ENCODE measurements at places on chromosomes 11 and 22.

DNA sequence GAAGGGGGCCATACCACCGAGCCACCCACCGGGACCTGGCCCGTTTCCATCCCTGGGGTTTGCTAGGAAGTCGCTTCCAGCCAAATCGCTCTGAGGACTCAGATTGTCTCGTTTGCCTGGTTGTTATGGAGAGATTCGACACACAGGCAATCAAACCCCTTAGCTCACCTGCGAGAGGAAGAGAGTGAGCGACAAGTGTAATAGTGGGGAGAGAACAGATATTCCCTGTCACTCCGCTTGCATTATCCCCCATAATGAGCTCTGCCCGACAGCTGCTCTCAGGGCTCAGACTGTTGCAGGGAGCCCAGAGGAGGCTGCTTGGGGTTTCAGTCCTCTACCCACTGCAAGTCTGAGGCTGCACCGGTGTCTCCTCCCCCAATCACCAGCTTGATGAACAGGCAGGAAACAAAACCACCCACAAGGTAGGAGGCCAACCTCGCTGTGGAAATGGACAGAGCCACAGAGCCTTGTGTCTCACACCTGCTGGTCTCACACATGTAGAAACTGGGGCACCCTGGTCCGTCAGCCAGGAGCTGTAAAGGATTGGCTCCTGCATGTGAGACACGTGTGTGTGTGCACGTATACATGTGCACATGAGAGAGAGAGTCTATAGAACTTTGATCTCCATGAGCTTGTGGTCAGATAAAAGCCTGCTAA lies 351.1 kb downstream of the BUD13 start:
- no peak for DNase-seq

DNA sequence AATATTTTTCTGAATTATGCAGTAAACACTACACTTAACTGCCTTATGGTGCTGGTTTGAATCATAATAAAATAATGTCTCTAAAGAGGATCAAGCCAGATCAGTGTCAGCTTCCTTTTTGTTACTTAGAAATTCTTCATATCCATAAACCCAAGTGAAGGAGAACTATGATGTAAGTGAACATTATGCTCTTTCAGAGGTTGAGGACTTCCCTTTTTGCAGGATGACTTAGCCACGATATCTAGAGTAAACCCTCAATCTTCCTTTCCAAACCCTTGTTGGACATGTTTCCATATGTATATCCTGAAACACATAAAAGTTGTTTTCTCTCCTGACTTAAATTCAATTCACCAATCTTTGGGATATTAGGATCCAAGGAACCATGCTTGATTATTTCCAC lies 19.1 kb downstream of the OR8D1 start:
- no peak for DNase-seq

DNA sequence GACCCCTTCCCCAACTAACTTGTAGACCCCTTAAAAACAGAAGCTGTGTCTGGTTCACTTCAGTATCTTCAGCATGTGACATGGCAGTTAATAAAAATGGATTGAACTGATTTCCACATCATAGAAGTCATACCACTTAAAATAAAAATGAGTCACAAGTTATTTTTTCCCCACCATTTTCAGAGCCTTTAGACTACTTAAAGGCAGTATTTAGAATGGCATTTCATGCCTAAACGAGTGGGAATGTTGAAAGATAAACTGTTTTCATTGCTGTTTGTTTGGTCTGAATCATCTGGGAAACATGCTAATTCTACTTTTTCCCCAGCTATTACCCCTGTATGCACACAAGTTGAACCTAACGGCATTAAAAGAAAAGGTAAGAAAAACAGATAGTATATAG lies 324.0 kb downstream of the RAB38 start:
- no peak for DNase-seq

DNA sequence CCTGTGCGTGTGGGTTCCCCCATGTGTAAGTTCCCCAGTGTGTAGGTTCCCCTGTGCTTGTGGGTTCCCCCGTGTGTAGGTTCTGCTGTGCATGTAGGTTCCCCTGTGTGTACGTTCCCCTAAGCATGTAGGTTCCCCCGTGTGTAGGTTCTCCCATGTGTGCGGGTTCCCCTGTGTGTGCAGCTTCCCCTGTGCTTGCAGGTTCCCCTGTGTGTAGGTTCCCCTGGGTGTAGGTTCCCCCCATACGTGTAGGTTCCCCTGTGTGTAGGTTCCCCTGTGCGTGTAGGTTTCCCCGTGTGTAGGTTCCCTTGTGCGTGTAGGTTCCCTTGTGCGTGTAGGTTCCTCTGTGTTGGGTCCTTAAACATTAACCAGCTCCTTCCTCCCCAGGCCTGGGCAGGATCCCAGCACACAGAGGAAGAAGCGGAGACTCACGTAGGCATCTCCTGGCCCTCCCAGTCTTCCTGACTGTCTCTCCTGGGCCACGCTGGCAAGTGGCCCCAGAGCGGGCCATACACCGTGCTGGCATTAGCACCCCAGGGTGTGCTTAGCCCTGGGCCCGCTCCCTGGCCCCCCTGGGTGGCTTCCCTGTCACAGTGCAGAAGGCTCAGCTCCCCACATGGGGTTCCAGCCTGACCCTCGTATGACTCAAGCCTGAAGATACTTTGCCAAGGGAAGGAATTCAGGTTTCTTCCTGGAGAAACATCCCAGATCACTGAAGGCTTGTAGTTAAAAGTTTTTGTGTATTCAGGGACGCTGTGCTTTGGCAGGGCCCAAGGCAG lies 2.8 kb upstream of the GRAMD4 start:
- no peak for DNase-seq

- DNase-seq: no peak
These were observed 2.1 kb downstream of the HBD start for GRCh38 chr11:5232176-5232575.

- peak; percentile 97 for DNase-seq
These were observed 697 bp downstream of the TPBGL start for GRCh38 chr11:75241036-75241905.

DNA sequence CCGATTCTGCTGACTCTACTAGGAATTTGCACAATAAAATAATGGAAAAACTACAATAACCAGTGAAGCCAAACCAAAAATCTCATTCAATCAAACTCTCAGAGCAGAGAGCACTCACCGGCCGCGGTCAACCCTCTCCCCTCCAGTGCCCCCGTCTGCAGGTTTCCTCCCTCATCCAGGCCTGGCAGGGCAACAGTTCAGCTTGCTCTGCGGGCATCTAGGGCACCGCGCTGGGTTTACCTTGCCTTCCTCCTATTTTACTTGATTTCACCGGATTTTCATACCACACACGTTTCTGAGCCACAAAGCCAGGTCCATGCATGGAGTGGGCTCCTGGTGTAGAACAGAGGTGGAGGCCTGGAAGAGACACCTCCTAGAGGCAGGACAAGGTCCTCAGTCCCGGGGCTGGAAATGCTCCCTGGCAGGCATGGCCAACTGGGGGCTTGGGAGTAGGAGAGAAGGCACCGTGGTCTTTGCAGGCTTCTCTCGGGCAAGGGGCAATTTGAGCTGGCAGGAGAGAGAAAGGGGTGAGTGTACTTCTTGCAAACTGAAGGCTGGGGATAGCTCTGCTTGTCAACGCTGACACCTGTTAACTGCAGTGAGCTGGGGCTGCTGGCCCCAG lies 938.4 kb downstream of the BRD1 start:
- no peak for DNase-seq

DNA sequence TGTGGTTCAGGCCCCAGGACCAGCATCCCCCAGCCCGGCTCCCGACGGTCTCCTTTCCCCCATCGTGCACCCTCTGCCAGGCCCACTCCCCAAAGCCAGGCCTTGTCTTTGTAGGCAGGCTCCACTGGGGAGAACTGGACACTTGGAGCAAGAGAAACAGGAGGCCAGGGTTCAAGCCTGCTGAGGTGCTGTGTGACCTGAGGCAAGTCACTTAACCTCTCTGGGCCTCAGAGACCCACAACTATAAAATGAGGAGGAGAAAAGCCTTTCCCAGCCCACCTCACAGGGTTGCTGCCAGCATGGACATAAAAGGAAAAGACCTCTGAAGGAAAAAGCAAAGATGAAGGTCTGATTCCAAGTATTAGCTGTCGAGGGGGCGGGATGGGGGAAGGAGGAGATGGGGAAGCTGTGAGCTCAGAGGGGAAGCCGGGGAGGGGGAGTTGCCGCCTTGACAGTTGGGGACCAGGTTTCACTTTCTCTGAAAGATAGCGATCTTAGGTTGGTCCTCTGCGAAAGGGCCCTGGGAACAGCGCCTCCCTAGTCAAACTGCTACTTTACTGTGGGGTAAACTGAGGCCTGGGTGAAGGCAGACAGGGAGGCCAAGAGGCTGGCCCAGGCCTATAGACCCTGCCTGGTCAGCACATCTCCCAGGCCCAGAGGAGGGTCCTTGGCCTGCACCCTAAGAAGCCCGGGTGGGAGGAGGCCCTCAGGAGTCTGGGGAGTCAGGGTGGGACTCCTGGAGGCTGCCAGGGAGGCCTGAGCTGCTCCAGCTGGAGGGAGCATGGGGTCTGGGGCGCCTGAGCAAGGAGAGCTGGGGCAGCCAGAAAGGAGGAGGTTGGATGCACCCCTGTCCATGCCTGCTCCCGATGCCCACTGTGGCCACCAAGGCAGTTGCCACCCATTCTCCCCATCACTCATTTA lies 991 bp upstream of the OSM start:
- DNase-seq: no peak

DNA sequence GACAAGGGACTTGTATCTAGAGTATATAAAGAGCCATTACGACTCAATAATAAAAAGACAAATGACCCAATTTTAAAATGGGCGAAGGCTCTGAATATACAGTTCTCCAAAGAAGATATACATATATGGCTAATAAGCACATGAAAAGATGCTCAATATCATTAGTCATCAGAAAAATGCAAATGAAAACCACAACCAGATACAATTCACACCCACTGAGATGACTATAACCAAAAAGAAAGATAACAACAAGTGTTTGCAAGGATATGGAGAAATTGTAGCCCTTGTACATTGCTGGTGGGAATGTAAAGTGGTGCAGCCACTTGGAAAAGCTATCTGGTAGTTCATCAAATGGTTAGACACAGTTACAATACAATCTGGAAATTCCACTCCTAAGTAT lies 96.3 kb downstream of the TRIM29 start:
- DNase-seq: no peak

GRCh38 chr11:26916805-26917204 lies 77.1 kb upstream of the FIBIN start:
- DNase-seq: no peak

- no peak for DNase-seq
These were observed 390 bp upstream of the HTATIP2 start for GRCh38 chr11:20363149-20363499.

DNA sequence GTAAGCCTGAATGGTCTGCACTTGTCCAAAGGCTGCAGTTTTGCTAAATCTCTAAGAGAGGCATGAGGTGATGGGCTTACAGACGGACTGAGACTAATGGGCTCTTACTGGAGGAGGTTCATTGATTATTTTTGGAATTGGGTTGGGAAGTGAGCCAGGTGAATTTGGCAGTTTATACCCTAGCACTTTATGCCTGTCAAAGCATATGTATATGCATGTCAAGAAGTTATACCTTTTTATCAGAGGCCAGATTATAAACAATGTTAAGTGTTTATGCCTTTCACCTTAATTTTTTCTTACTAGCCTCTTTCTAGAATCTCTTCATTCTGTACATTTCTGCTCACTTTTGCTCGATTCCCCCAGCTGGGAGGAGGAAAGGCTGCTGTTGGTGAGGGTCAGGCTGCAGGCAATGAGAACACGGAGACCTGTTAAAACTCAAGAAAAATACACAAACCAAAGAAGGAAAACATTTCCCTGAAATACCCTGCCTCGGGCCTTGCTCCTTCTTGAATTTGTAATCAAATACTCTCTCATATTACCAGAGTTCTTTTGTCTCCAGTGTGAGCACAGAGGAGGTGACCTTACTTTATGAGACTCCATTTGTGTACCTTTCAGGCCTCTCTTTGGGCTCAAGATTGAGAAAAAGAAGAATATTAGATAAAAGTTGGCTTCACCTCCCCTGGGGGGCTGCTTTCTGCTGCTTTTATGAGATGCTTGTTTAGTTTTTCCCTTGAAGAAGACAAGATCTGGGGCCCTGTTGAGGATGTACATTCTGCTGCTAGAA lies 19.6 kb downstream of the NAT10 start:
- DNase-seq: no peak

GRCh38 chr11:92826136-92826535 lies 143.3 kb upstream of the MTNR1B start:
- DNase-seq: no peak

DNA sequence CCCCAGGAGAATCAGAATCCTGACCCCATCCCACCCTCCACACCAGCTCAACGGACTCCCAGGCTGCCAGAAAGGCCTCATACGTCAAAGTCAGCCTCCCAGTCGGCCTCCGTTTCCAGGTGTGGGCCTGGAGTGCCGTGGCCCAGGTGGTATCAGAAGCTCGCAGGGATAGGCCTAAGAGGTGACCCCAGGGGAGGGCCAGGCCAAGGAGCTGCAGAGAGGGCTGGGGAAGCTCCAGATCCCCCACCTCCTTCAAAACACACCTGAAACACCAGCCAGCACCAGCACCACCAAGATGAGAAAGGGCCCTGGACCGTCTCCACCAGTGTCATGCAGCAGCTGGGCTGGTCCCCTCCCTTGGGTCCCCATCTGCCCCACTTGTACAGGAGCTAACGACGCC lies 20.3 kb downstream of the ASCL2 start:
- no peak for DNase-seq

GRCh38 chr22:44328326-44328725 lies 15.6 kb upstream of the SHISAL1 start:
- no peak for DNase-seq

DNA sequence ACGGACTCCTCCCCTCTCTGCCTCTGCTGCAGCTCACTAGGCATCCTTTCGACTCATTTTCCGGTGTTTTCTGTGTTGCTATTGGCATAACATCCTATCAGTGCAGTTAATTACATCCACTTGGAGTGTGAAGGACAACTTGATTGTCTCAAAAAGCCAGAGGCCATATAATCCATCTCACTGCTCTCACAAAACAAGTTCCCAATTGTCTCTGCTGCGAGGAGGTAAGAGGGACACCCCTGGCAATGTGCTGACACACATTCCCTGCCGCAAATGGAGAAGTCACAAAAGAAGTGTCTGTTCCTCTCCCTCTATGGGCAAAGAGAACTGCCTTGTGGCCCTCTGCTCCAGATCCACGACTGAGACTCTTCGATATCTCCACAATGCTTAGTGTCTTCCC lies 618.4 kb downstream of the OPCML start:
- DNase-seq: no peak

GRCh38 chr22:33747029-33747428 lies 173.2 kb downstream of the LARGE1 start:
- no peak for DNase-seq

GRCh38 chr11:80034801-80035200 lies 594.0 kb upstream of the TENM4 start:
- no peak for DNase-seq

- no peak for DNase-seq
These were observed 44.9 kb upstream of the VSTM5 start for GRCh38 chr11:93895106-93895862.

Data from GM12892 (cell line).